ENCODE measurements at places on chromosomes 12 and 14.

GRCh38 chr12:130281153-130281799, 56.4 kb upstream of the PIWIL1 start:
- DNase-seq, result no peak

DNA sequence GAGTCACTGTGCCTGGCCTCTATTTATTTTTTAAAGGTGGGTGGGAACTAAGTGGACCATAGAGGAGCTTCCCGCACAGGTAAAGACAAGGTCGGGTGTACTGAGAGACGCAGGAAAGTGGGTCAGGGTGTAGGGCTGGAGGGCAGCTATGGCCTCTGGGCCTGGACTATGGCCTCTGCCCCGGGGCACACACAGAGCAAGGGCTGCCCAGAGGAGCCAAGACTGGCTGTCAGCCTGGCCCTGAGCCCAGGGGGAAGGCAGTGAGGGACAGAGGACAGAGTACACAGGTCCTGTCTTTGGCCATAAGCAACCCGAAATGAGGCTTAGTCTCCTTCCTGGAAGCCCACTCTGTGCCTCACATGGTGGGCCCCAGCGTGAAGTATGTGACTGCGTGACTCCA, 102.1 kb upstream of the PRB2 start:
- DNase-seq, result no peak

DNA sequence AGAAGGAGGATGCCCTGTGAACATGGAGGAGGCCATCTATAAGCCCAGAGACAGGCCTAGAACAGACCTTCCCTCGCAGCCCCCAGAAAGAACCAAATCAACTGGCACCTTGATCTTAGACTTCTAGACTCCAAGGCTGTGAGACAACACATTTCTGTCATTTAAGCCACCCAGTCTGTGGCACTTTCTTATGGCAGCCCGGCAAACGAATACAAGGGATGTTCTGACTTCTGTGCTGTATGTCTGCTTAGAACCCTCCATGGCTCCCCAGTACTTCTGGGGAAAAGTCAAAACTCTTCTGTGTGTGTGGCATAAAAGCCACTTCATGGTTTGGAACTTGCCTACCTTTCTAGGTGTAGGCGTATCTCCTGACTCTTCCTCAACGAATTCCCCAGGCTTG, 42.9 kb downstream of the RBM19 start:
- DNase-seq, result no peak

DNA sequence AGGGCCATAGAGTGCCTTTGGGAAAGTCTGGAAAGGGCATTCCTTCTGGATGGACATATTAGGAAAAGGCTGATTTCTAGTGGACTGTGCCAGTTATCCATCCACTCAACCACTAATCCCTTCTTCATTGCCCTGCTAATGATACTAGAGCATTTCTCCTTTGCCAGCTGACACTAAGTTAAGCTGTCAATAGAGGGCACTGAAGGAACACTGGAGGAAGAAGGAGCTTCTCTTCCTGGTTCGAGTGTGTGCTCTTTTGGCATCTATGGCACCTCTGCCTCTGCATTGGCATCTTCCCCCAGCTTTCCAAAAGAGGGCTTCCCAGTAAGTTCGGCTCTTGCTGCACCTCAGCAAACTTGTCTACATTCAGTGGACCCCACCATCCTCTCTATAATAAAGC, 165.4 kb downstream of the DERA start:
- DNase-seq, result peak; percentile 34

DNA sequence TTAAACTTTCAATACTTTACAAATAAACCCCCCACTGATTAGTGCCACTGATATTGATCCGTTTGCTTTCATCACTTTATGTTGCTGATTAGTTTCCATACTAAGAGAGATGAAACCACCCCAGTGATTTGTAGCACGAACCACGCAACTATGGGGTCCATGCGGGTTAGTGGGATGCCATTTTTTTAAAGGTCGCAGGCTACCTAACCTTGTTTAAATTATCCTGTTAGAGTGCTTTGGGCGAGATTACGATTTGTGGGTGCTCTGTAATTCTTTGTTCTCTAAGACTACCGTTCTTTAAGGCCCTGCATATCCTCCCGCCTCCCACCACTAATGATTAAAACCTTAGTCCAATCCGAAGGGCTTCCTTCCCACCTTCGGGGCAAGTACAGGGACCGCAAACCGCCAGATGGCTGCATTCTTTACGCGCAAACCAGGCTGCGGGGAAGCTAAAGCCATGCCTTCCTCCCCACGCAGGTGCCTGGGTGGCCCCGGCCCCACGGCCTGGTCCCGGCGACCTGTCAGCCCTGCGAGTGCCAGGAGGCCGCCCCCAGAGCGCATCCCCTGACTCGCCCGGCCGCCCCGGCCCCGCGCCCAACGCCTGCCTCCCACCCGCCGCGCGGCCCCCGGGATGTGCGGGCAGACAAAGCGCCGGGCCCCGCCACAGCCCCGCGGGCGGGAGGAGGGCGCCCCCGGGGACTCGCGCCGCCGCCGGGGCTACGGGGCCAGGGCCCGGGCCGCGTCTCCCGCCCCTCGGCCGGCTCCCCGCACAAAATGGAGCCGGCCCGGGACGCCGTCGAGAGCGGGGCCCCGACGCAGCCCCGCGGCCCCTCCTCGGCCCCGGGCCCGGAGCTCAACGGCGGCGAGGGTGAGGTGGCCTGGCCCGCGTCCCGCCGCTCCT, 759 bp downstream of the NFYB start:
- DNase-seq, result peak; percentile 46

DNA sequence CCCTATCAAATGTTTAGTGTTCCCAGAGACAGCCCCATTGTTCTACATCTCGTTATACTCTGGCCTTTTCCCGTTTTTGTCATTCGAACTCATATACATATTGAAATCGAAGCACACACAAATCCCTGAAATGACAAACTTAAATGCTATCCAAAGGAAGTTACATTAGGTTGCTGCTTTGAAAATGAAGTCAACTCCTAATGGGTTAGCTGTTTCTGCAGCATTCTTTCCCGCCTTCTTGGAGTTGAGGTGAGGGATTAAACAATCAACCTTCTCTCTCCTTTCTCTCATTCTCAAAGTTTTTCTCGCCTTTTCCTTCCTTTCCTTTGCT, 642 bp upstream of the PHC1 start:
- DNase-seq, result no peak

GRCh38 chr12:10213168-10214135, 775 bp downstream of the GABARAPL1 start:
- DNase-seq, result peak; percentile 48

DNA sequence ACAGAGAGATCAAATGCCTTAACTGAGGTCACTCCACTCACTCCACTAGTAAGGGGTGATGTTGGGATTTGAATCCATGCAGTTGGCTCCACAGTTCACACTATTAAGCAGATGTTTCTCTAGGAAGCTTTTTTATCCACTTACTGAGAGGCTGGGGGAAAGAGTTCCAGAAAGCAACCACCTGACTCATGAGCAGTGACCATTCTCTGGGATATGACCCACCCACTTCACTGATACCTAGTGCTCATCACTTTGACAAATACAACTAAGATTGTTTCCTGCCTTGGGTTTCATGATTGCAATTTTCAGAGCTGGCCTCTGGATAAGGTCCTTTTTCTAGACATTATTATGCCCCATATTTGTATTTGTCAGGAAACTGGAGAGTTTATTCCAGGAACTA, 152.1 kb upstream of the PLEKHG7 start:
- no peak for DNase-seq

GRCh38 chr12:46933947-46934346, 108.2 kb upstream of the SLC38A4 start:
- peak; percentile 10 for DNase-seq

- DNase-seq, result peak; percentile 19
These were observed 163.0 kb downstream of the BRMS1L start for GRCh38 chr14:35988972-35989690.

- no peak for DNase-seq
These were observed 123.0 kb upstream of the DYRK2 start for GRCh38 chr12:67525617-67525884.

- DNase-seq, result peak; percentile 39
These were observed 235.2 kb upstream of the CRY1 start for GRCh38 chr12:107328442-107329133.

GRCh38 chr12:15988983-15989755, 78.0 kb downstream of the DERA start:
- DNase-seq, result no peak

DNA sequence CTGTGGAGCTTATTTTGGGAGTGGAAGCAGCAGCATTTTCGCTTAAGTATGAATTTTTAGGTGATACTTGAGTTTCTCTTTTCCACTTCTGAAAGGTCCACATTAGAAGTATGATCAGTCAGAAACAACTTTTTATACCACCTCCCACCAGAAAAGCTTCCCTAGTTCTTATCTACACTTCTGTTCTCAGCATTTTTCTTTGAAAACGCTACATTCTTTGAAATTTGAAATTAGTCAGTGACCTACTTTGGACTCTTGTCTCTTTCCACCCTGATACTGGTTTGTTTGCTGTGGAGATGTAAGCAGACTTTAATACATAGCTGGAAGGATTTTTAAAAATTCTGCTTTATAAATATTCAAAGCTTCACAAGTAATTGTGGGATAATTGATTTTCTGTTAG, 22.2 kb downstream of the PCBP2 start:
- DNase-seq, result no peak

DNA sequence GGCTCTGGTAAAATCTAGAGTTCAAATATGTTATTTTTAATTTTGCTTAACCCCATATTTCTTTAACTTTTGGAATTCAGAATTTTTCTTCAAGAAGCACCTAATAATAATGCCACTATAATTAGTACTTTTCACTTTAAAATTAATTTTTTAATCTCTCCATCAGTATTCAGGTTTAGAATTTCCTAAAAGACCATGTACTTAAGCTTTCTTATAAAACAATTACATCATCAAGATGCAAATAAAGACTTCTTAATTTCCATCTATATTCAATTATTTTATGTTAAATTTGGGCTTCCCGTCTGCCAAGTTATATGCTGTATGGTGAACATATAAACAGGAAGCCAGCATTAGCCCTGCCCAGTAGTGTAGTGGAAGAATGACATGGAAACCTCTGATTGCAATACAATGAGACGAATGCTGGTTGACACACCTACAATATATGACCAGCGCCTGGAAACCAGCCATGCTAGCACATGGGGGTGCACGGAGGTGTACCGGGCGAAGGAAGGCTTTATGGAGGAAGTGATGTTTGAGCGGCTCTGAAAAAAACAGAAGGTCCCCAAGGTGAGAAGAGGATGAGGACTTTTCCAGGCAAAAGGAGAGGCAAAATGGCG, 82.2 kb downstream of the LLPH start:
- no peak for DNase-seq

DNA sequence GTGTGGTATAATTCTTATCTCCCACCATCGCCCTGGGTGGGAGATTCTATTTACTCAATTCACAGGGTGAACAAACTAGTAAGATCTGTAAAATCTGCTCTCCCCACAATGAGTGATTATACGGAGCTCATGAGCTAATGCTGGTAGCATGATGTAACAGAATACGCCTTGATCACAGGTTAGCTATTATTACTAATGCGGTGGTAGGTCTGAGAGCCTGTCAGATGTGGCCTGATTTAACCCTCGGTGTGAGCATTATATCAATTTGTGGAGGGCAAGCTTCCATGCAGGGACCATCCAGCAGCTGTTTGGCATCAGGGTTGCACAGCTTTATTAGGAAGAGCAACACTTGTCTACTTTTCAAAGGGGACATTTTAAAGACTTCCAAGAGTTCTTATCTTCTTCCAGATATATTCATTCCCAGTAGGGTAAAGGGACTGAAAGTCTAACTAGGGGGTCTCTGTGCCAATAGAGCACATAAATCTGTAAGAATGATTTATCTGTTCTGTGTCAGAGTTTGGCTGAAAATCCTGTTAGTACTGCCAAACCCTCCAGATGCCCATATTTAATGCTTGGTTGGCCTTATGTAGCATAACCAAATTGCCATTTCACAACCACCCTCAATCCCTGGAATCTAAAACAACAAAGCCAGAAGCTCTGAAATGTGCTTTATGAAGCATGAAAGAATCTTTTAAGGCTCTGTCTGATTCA, 18.7 kb downstream of the TSHR start:
- DNase-seq, result no peak

GRCh38 chr14:65422088-65422834, 9.7 kb downstream of the FUT8 start:
- DNase-seq, result no peak

- peak; percentile 46 for DNase-seq
These were observed 54.7 kb downstream of the PLEKHG3 start for GRCh38 chr14:64758691-64759554.

GRCh38 chr12:107760207-107760808, 629 bp downstream of the PRDM4 start:
- peak; percentile 29 for DNase-seq

DNA sequence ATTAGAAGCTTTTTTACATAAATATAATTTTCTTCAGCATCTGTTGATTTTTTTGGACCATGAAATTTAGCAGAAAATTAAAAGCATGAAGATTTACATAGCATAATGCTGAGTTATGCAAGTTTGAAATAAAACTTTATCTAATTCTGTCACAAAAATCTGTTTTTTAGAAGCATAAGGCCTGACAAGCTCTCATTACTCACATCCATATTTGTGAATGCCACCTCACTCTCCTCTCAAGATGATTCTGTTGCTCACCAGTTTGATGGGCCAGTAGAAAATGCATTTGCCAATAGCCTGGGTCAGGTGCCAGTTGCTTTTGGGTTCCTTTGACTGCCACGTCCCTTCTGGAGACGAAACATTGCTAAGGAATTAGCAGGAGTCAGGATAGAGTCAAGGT, 181.5 kb upstream of the ATP2B1 start:
- DNase-seq, result no peak

DNA sequence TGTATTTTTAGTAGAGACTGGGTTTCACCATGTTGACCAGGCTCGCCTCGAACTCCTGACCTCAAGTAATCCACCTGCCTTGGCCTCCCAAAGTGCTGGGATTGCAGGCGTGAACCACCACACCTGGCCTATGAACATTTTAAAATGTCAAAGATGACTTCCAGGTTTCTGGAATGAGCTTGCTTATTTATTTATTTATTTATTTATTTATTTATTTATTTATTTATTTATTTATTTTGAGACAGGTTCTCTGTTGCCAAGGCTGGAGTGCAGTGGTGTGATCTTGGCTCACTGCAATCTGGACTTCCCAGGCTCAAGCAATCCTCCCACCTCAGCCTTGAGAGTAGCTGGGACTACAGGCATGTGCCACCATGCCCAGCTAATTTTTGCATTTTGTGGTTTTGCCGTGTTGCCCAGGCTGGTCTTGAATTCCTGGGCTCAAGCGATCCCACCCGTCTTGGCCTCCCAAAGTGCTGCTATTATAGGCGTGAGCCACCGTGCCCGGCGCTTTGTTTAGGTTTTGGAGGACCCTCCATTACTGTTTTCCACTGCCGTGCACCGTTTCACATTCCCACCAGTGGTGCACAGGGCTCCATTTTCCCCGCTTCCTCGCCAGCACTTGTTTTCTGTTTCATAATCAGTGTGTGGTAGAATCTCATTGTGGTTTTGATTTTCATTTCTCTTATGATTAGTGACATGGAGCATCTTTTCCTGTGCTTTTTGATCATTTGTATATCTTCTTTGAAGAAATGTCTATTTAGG, 6.4 kb upstream of the CFAP251 start:
- DNase-seq, result no peak

DNA sequence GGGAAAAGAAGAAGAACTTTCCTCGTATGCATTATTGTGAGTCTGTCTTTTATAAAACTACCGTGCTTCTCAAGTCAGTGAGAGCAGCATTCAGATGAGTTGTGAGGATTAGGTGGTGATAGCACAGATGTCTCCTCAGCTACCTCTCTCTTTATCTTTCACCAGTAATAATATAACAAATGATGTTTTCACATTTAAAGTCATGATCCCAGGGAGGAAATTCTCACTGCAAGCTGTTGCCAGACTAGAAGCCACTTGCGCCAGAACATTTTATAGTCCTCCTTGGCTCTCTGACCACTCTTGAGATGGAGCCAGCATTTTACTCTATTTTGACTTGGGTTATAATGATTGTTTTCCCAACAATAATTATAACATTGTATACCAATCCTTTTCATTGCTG, 443.1 kb downstream of the AEBP2 start:
- DNase-seq, result no peak

Measured in Calu3 (cell line).